ENCODE measurements at places on chromosomes 1 and 21.

GRCh38 chr1:240528591-240528990 lies 83.4 kb downstream of the GREM2 start:
- DNase-seq: no peak

GRCh38 chr1:183070923-183071618 lies 47.9 kb downstream of the LAMC1 start:
- DNase-seq: peak; percentile 30

DNA sequence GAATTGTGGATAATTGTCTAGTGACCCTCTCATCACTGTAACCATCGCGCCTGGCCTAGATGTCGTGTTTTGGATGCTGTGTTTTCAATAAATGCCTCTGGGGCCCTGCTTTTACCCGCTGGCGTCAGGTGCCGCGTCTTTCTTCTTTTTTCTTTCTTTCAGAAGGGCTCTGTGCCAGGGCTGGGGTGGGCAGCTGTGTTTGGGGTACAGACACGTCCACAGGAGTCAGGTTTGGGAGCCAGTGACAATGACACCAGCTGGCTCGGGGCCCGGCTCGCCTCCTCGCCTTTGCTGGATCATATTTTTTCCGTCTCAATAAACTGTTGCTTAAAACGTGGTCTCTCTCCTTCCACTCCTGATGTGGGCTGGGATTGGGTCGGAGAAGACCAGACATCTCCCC lies 16.1 kb downstream of the TMEM201 start:
- DNase-seq: no peak

- DNase-seq: no peak
Observed at GRCh38 chr1:218588540-218589172, 243.5 kb downstream of the TGFB2 start.

- DNase-seq: no peak
Observed at GRCh38 chr1:223006371-223006770, 136.7 kb downstream of the TLR5 start.

GRCh38 chr1:156704930-156705320 lies 458 bp downstream of the CRABP2 start:
- DNase-seq: peak; percentile 50

- DNase-seq: peak; percentile 46
Observed at GRCh38 chr21:38323721-38324531, 67.1 kb downstream of the KCNJ15 start.

DNA sequence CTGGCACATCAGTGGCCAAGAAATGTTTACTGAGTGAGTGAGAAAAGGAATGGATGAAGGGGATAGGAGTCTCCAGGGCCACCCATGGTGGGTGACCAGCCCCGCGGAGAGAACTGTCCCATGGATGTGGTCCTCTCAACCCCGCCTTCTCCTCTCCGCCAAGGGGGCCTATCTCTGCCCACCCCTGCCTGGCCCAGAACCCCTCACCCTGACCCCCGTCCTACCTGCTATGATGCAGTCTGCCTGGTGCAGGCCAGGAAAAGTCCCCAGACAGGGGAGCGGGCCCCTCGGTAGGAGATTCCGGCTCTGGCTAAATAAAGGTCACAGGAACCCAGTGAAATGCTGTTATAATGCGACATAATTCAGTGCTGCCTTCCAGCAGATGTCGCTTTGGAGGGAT lies 107.6 kb downstream of the PTPRU start:
- no peak for DNase-seq

GRCh38 chr1:59243550-59243949 lies 53.3 kb upstream of the FGGY start:
- DNase-seq: no peak

DNA sequence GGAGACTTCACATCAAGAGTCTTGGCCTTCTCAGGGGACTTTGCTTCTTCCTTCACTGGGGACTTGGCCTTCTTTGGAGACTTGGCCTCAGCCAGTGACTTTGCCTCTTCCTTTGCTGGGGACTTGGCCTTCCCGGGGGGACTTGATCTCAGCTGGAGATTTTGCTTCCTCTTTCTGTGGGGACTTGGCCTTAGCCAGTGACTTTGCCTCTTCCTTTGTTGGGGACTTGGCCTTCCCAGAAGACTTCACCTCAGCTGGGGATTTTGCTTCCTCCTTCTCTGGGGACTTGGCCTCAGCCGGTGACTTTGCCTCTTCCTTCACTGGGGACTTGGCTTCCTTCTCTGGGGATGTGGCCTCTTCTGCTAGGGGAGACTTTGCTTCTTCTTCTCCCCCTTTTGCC lies 13.5 kb upstream of the CD2 start:
- DNase-seq: no peak

- DNase-seq: no peak
Observed at GRCh38 chr1:91653183-91653582, 152.5 kb downstream of the CDC7 start.

DNA sequence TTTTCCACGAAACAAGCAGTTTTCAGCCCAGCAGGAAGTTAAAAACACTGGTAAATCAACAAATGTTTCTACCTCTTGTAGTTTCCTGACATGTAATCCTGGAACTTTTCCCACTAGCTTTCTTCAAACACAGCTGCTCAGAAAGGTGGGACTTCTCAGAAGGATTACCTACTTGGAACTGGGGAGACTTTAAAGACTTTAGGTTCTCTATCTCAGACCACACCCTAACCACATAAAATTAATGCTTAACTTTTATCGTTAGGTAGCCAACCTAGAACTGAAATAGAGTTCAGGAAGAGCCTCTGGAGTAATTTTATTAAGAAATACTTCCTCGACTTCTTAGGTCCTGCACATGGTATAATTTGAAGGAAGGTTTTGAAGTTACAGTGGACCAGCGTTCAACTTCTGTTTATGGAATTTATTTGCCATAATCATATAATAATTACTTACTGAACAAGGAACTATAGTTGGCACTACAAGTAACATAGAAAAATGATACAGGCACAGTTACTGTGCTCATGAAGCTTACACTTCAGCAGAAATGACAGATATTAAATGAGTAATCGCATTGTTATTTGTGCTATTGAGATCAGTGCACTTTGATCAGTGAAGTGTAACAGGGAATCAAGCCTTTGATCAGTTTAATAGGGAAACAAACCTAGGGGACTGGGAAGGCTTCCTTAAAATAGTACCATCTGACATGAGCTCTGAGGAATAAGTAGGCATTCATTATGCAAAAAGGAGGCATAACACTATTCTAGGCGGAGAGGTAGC lies at the start of gene BCL2L15:
BCL2L15 (minus strand) TSS at position 180 of the 774 bp plus-strand sequence. CDS start 206 bp downstream, outside the sequence.
- DNase-seq: no peak

DNA sequence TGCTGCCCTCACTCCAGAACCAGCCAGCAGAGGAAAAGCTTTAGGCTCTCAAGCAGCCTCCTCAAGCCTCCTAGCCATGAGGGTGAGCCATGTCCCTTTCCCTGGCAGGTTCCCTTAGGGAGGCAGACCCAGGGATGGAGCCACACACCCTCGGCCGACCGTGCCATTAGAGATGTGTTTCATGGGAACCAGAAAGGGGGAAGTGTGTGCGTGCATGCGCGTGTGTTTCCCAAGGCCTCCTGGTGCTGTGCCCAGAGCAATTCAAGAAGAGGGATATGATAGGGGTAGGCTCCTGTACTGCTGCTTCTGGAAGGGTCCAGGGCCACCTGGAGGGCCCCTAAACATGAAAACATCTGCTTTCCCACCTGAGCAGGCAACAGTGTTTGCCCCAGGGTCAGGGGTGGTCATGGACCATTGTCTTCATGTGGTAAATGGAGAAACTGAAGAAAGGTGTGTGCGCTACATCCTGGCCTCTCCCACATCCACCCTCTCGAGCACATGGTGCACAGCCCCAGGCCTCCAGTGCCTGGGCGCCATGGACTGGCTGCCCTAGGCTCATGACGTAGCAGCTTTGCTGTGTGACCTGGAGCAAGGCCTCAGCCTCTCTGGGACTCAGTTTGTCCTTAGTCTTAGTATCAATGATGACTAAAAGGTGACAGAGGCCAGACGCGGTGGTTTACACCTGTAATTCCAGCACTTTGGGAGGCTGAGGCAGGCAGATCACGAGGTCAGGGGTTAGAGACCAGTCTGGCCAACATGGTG lies 48.1 kb downstream of the SYF2 start:
- DNase-seq: no peak

DNA sequence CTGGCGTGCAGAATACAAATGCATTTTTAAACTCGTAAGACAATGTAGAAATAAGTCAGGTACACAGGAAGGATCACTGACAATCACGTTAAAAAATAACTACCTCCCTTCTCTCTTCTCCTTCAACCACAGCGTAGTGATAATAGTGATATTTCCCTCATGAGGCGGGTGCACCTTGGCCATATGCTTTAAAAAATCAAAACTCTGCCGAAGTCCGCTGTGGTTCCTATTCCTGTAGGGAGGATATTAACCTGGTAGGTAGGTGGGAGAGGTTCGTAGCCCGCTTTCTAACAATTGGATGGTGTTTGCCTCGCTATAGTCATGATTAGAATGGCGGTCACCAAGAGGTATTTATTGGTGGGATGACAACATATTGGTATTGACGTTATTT lies 732 bp downstream of the GREM2 start:
- DNase-seq: no peak

- no peak for DNase-seq
Observed at GRCh38 chr1:210692796-210693195, 364.1 kb downstream of the HHAT start.

DNA sequence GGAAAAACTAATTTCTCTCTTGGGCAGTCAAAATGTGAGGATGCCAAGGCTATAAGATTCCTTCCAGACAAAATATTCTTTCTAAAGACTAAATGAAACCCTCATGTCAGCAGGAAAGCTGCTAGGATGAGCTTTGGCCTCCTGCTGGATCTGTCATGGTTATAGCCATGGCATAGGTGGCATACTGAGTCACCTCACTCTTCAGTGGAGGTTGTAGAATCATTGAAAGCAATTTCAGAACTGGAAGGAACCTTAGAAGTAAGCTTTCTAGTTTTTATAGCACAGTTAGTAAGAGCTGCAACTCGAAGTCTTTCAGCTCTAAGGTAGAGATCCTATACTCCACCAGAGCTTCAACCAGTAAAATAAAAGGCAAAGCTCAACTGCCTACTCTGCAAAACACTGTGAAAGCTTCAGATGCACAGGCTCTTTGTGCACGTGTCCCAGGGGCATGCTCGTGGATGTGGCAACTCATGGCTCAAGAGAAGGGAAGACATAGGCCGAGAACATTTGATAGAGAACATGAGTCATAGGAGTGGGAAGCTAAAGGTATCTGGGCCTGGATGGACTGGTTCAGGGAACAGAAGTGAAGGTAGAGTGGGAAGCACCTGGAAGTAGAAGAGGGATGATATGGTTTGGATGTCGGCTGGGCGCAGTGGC lies 5.8 kb downstream of the AVPR1B start:
- DNase-seq: no peak

DNA sequence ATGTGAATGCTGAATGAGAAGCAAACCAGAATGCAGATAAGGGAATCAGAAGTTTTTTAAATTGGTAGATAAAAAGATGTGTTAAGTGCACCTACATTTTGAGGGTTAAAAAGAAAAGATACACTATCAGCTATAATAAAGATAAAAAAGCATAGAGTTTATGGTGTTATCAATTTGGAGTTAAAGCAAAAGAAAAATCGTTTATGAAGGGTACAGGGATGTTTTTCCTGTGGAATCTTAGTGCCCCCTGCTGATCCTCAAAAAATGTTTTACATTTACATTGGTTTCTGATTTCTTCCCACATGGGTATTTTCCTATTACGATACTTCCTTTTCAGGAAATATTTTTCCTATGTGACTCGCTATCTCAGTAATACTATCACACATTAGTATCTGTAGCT lies 293.5 kb downstream of the MRPL39 start:
- DNase-seq: peak; percentile 20

DNA sequence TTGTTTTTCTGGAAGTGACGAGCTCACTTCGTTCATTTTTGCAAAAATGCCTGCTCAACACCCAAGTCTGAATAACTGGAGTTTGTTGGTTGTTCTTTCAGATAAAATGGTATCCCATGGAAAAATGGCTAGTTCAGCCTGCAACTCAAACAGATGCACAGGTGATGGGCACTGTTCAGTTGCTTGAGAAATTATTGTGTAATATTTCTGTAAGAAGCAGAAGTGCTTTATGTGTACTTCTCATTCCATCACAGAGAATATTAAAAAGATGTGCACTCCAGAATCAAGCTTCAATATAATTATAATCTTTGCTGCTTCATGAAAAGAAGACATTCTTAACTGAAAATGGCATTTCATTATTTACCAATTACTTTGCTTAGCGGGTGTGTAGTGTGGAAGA lies 9.1 kb downstream of the SYT2 start:
- DNase-seq: no peak

DNA sequence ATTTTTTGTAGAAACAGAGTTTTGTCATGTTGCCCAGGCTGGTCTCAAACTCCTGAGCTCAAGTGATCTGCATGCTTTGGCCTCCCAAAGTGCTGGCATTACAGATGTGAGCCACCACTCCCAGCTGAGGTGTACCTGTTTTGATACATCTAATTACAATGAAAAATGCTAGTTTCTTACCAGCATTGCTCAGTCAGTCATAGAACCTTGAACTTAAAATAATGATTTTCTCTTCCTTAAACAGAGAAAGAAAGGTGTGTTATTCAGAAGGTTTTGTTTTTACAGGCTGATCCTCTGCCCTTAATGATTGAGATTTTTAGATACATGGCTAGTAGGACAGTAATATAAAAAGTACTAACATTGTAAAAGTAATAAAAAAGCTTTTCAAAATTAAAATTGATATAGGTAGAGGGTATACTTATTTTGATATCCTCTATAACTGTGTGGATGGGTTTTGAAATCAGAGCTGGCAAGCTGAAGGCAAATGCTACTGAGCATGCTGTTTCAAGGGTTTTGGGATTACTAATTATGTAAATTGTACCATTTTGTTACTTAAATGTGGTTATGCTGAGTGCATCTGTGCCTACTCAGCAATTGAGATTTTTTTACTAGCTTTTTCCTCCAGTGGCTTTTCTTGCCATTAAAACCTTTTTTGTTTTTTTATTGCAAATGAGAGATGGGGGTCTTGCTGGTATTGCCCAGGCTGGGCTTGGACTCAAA lies 16.1 kb downstream of the PRRC2C start:
- DNase-seq: no peak

GRCh38 chr1:158830074-158830677 lies 975 bp upstream of the MNDA start:
- DNase-seq: no peak

DNA sequence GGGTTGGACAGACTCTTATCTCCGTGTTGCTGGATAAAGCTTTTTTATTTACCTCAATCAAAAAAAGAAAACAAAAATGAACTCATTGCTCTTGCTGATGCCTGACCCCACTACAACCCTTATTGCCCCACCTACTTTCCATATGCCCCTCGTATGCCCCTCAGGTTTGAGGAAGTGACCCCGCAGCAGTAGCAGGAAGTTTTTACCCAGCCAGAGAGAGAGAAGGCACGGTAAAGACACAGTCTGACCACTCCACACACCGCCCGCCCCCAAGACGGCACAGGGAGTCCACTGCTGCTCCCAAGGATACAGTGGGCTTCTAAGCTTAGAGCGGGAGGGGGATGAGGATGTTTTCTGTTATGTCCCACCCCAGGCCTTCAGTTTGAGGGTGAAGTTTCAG lies 9.8 kb downstream of the PLEKHO1 start:
- no peak for DNase-seq

Measured in fibroblast of gingiva (primary cell).